ENCODE measurements at places on chromosomes 16 and 17.

DNA sequence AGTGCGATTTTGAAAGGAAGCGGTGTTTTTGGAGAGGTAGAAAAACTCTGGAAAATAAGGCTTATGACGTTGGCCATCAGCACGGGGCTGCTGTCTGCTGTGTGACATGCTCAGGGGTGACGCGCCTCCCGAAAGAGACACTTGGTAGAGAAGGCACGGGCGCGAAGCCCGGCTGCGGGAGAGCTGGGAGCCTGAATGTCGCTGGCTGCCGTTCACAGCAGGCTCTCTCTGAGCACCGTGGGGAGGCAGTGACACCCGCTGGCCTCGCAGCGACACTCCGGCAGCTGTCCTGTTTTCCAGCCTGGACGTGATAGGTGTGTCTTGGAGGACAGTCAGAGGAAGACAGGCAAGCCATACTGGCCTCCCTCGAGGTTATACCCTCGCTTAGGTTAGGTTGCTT lies 759.1 kb upstream of the RBFOX1 start:
- DNase-seq: peak; percentile 73

DNA sequence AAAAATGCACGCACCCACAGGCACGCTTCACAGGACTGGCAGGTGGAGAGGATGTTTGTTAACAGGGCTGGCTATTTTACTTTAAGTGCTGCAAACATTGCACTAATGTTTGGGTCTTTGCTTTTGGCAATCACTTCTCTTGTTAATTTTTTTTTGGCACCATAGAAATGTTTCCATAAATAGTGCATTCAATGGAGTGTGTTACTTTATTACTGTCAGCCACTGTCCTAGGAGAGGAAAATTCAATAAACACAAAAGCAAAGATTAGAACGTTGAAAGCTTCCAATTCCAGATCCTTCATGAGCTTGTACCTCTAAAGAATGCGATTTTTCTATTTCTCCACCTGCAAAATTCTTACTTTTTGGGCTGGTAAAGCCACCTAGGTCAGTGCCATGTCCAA lies 743.5 kb downstream of the WWOX start:
- DNase-seq: no peak

DNA sequence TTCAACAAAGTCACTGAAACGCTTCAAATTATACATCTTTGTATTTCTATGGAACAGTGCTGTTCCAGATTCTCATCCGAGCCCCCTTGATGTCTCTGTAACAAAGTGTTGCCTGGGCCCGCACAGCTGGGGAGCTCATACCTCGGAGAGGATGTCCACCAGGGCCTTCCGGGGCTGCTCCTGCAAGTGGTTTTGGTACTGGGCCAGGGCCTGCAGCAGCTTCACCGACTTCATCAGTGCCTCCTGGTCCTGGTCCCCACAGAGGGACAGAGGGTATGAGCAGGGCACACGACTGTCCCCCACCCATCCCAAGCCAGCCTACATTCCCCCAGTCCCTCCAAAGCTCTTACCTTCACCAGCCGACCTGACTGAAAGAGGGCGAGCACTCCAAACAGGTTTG lies 1.5 kb downstream of the MYBBP1A start:
- no peak for DNase-seq

DNA sequence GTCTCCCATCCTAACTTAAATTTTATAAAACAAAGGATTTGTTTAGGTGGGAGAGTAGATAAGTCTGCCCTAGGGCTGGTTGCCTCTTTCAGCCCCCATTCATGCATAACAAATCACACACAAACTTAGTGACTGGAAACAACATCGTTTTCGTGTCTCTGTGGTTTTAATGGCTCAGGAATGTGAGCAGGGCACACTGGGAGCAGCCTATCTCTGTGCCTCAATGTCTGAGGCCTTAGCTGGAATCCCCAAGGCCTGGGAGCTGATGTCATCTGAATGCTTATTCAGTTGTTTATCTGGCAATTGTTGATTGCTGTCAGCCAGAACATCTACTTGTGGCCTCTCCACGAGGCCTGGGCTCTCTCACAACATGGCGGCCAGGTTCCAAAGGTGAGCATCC lies 101.9 kb upstream of the HSBP1 start:
- DNase-seq: no peak

- no peak for DNase-seq
These were observed 73.9 kb upstream of the TANC2 start for GRCh38 chr17:62892061-62892675.

GRCh38 chr16:47970291-47970931 lies 185.4 kb downstream of the ABCC12 start:
- DNase-seq: no peak

- peak; percentile 83 for DNase-seq
These were observed 19.6 kb downstream of the SNN start for GRCh38 chr16:11687601-11688519.

DNA sequence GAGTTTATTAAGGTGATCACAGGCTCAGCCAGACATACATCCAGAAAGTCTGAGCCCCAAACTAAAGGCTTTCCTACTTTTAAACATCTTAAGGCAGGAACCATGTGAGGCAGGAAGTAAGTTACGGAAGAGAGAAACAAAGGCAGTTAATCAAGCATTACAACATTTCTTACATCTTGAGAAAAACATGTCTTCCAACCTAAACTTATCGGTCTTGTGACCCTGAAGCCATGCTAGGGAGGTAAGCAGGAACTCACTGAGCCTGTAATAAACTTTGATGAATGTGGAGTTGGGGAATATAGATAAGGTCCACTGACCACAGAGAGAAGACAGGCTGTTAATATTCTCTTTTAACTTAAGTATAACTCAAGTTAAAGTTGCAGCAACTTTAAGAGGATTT lies 3.5 kb upstream of the ACSM3 start:
- no peak for DNase-seq

- DNase-seq: peak; percentile 88
These were observed 5.8 kb upstream of the RARA start for GRCh38 chr17:40303009-40303657.

- no peak for DNase-seq
These were observed 813.6 kb upstream of the EEF2KMT start for GRCh38 chr16:5911241-5911640.

DNA sequence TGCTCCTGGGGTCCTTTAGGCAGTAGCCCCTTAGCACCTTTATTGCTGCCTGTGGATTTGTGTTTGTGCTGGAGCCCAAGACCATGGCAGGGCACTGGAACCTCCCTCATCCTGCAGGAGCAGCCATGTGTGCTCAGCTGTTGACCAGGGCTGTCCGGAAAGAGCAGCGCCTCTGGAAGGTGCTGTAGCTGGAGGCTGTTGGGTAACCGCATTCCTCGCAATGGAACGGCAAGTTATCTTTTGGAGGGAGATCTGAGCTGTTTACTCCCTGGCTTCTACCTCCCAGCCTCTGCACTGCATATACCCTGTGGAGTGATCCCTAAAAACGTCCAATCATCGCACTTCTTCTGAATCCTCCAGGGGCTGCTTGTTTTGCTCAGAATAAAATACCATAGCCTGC lies 291.0 kb downstream of the SNX29 start:
- DNase-seq: no peak

- no peak for DNase-seq
These were observed 31.5 kb upstream of the NOL11 start for GRCh38 chr17:67686241-67686640.

GRCh38 chr17:49691677-49692191 lies 13.8 kb upstream of the SPOP start:
- DNase-seq: no peak

All from NCI-H1694 treated with DMSO at 0.1 percent for 48 hours (cell line).